Activated CD4-positive, alpha-beta T cell treated with anti-CD3 and anti-CD28 coated beads, Interleukin-2, amount 10 ng/mL, durations not matched to agents 24 days and 14 days (primary cell): ENCODE measurements at places on chromosomes 6 and 20. TPM values are rescaled to one million over a fixed set of nuclear protein-coding genes. Genes with fewer than 3 reads are reported as not detected.
A peak's percentile ranks its signal among the peaks of the same experiment; 100 is the strongest.

- DNase-seq = no peak
Measured at GRCh38 chr20:50663095-50663821, 28.1 kb downstream of the RIPOR3 start.

- no peak for DNase-seq
- no peak overlapping the region for H3K27ac ChIP-seq
- H3K4me3 ChIP-seq = no peak overlapping the region
- H3K36me3 ChIP-seq = no peaks in the 10 kb centered on the region
- no peaks in the 10 kb centered on the region for H3K27me3 ChIP-seq
Measured at GRCh38 chr6:168374541-168375071, 55.0 kb upstream of the DACT2 start.

DNA sequence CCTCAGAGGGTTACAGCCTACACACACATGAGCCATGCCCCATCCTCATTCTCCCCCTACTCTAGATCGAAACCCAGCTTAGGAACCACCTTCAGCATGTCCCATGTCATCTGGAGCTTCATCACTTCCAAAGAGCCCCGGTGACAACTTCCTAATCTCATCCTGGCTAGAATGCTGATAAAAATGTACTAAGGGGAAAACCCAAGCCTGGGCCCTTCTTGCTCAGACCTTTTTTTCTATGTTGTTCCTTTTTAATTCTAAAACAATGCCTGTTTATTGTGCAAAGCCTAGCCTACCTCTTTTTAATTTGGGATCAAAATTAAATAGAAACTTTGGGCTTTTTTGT is 44.1 kb upstream of the NT5E start:
- no peak for DNase-seq
- H3K36me3 ChIP-seq = no peaks in the 10 kb centered on the region
- H3K4me3 ChIP-seq = peak overlapping the region; percentile 54
- peaks cover 2% of the 10 kb centered on the region for H3K27me3 ChIP-seq

DNA sequence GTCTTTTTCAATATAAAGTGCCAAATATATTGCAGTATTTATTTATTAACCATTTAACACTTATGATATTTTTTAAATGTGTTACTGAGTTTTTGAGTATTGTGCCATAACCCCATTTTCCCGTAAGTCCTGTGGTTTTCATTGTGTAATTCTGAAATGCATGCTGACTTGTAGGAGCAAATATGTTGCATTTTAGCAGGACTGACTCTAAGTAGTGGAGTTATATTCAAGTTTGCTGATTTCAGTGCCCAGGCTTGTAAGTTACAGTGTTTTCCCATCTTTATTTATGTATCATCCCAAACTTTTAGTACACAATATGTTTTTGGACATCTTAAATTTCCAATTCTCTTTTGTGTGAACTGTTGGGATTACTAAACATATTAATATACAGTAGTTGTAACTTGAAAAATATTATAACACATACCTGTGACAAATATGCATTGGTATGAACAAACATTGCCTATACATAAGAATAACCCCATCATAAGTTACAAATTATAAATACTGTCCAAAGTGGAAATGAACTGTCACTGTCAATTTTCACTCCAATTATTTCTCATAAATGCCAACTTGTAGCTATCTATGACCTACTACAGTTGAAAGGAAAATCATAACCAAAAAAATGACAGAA is 179.3 kb upstream of the RUNX2 start:
- peaks cover 10% of the 10 kb centered on the region for H3K36me3 ChIP-seq
- H3K4me3 ChIP-seq = no peak overlapping the region
- peaks cover 3% of the 10 kb centered on the region for H3K4me1 ChIP-seq
- no peak overlapping the region for H3K27ac ChIP-seq

Gene SALL4
- 0.28 and 0.75 TPM in 2 replicates for total RNA-seq
